HEK293T (cell line): ENCODE measurements at places on chromosomes 6 and 20.

- no peak for DNase-seq
Measured at GRCh38 chr6:106194949-106195921, 109.1 kb downstream of the PRDM1 start.

- DNase-seq, result no peak
Measured at GRCh38 chr6:159301810-159302593, 132.8 kb downstream of the FNDC1 start.

- no peak for DNase-seq
Measured at GRCh38 chr6:42509765-42510164, 54.1 kb upstream of the UBR2 start.

GRCh38 chr6:144847916-144848315 lies 562.8 kb downstream of the UTRN start:
- DNase-seq, result no peak

- no peak for DNase-seq
Measured at GRCh38 chr6:157649311-157650260, 173.5 kb upstream of the SNX9 start.

- DNase-seq, result no peak
Measured at GRCh38 chr20:33560026-33560425, 70.1 kb downstream of the CBFA2T2 start.

GRCh38 chr6:43774776-43775534 lies 4.9 kb downstream of the VEGFA start:
- peak; percentile 68 for DNase-seq

DNA sequence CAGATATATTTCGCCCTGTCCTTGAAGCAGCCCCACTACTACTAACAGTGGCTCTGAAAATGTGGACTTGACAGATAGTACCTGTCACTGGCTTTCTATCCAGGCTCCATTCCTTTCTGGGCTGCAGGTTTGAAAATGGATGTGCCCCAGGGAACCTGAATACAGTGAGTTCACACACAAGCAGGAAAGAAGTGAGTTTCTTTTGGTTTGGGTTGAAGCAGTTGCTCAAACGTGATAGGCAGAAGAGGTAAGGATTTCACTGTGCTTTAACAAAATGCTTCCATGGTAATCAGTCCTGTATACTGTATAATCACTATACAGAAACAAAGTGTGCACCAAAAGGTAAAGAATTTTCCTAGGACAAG lies 382.9 kb downstream of the PRKN start:
- DNase-seq, result no peak

GRCh38 chr20:51563486-51564332 lies 21.2 kb upstream of the NFATC2 start:
- peak; percentile 59 for DNase-seq

- DNase-seq, result no peak
Measured at GRCh38 chr6:136895901-136896300, 26.2 kb upstream of the SLC35D3 start.

DNA sequence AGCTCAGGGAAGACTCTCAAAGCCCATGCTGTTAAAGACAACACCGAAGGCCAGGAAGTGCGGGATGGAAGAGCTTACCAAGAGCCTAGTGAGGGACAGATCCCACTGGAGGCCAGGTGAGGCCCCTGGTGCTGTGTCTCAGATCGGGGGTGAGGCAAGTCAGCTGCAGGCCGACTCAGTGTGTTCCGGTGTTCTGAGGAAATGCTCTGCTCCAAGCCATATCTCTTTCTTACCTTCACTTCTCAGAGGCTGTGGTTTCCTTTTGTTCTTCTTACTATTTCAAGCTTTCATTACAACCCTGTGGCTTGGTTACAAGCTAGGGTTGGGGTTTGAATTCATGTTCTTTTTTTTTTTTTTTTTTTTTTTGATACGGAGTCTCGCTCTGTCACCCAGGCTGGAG lies 114.3 kb upstream of the ZFP64 start:
- no peak for DNase-seq

- DNase-seq, result no peak
Measured at GRCh38 chr20:63945031-63945658, 11.1 kb downstream of the UCKL1 start.

DNA sequence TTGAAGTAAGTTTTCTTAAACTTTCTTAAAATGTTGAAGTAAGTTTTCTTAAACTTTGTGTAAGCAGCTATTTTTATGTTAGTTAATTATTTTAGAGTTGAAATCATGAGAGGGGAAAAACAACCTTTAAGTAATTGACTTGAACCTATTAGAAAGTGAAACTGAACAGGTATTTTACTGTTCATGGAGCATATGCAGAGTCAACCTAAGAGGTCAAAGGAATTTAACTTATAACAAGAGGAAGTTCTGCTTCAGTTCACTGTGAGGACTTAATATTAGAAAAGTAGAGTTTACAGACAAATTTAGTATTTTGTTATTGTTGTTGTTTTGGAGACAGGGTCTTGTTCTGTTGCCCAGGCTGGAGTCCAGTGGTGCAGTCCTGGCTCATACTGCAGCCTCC lies 38.0 kb downstream of the CDYL start:
- DNase-seq, result no peak

GRCh38 chr6:16184129-16184528 lies 54.3 kb upstream of the GMPR start:
- DNase-seq, result no peak

DNA sequence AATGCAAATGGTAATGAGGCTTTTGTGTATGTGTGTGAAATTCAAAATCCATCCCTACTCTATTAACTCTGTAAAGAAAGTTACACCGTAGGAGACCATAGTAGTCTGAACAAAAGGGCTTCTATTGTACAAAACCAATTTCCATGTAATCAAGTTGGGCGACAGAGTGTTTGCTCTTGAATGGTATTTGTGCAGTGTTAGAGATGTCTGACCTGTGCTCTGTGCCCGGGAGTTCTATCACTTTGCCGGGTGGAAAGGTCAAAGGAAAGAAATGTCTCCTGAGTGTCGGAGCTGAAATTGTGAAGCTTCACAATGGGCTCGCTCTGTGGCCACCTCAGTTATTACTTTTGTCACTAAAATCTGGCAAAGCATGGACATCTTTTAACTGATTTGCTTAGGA lies 312.0 kb downstream of the SAMD5 start:
- no peak for DNase-seq

GRCh38 chr6:73766040-73766439 lies 70.0 kb downstream of the CD109 start:
- DNase-seq, result no peak

DNA sequence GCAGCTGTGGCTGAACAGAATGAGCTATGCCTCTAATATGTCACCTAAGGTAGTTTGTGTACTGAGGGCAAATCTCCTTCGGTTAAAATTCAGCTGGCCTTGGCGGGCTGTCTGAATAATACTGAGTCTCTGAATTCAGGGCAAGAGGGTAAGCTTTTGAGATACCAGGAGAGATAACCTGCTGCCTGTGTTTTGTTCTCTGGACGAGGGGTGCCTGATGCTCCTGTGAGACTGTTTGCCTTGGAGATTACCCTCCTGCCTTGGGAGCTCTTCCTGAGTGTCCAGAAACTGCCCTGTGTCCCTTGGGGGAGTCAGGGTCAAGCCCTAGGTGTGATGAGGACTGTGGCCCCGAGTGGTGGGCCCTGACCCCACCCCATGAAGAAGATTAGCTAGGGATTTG lies 282.9 kb downstream of the KIF16B start:
- DNase-seq, result no peak

DNA sequence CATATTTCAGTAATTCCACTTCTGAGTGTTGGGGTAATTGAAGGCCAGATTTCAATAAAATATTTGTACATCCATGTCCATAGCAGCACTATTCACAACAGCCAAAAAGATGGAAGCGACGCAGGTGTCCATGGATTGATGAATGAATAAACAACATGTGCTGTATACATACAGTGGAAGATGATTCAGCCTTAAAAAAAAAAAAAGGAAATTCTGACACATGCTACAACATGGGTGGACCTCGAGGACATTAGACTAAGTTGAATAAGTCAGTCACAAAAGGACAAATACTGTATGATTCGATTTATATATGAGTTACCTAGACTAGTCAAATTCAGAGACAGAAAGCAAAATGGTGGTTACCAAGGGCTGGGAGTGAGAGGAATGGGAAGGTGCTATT lies 57.2 kb downstream of the TRAM2 start:
- no peak for DNase-seq

DNA sequence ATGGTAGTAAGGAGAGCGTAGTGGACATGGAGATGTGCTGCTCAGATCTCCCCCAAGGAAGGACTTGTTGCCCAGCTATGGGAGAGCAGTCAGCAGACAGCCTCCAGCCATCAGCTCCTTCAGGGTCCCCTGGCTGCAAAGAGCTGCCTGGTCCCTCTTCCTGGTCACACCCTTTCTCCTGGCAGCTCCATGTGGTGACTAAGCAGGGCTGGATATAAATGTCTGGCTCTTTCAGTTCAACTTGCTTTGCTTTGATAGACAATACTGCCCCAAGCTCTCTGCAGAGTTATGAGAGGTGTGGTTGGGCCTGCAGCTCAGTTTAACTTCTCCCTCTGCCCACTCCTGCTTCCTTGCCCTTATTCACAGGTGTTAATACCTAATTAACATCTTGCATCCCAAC lies 64.1 kb upstream of the DDR1 start:
- DNase-seq, result no peak

GRCh38 chr6:95232446-95232845 lies 344.9 kb upstream of the MANEA start:
- DNase-seq, result no peak

GRCh38 chr6:35213824-35214756 lies at the start of gene SCUBE3:
Gene SCUBE3, plus strand, starts transcription at chr6:35213956. Its CDS starts 463 bp downstream, at chr6:35214419.
- DNase-seq, result peak; percentile 69

DNA sequence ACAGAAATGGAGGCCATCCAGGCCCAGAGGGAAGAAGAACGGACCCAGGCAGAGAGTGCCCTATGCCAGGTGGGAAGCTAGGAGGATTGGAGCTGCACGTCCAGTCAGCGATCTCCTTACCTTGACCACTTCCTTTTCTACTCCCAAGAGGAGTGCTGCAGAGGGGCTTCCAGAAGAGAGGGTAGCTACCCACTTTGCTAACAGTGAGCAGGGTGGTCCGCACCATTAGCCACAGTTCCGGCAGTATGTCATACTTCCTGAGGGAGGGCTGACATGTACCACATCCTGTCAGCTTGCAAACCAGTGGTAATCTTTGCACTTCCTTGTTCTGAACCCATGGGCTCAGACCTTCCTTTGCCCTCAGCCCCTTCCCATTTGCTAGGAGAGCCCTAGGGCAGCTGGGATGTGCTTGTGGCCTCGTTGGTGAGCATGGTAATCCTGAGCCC lies 35.4 kb downstream of the CEP250 start:
- DNase-seq, result no peak

DNA sequence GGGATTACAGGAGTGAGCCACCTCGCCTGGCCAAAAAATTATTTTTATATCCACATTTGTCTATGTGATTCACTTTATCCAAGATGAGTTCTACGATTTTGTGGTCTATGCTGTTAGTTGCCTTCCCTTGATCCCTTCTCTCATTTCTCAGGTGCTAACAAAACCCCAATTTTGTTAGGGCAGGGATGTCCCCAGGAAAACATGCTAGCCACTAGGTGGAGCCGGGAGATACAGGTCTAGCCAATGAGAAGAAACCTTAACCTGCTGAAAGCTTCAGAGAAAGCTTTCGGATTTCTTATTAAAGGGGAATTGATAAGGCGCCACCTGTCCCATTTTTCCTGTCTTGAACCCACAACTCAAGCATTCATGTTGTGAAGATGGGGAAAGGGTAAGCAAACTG lies 167.4 kb upstream of the OLIG3 start:
- DNase-seq, result no peak

DNA sequence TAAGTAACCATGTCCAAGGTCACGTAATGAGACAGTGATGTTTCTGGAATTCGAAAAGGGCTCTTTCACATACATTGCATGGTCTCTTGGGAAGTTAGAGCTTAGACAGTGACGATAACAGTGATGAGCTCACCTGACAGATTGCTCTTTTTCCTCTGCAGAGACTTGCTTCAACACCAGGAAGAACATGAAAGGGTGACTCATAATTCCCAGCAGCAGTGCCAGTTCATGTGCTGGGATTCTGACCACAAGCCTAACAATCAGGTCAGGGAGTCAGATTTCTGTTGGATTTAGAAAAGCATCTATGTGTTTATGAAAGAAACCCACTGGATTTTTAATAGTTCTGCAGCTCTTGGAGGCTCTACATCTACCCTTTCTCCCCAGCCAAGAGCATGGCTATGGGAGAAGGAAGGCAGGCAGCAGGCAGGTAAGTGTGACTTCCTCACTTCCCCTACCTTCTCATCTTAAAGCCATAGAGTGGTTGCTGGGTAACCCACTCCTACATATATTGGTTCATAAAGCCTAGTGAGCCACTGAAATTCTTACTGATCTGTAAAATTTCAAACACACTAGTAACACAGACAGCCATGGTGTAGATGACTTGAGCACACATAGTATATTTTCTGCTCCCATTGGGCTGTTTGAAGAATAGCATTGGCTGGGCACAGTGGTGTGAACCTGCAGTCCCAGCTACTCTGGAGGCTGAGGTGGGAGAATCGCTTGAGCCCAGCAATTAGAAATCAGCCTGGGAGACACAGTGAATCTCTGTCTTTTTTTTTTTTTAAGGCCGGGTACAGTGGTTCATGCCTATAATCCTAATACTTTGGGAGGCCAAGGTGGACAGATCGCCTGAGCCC lies 44.4 kb upstream of the LOC128125822 start:
- DNase-seq, result no peak

GRCh38 chr6:138440296-138440695 lies 36.3 kb downstream of the HEBP2 start:
- no peak for DNase-seq

GRCh38 chr6:130843575-130844320 lies 16.5 kb downstream of the SMLR1 start:
- DNase-seq, result peak; percentile 42
